ENCODE measurements at places on chromosomes 3 and 15.

GRCh38 chr15:74808840-74809229 is 3.8 kb upstream of the LMAN1L start:
- no peak for DNase-seq

GRCh38 chr15:45635763-45636292 is 999 bp downstream of the SQOR start:
- DNase-seq: no peak

DNA sequence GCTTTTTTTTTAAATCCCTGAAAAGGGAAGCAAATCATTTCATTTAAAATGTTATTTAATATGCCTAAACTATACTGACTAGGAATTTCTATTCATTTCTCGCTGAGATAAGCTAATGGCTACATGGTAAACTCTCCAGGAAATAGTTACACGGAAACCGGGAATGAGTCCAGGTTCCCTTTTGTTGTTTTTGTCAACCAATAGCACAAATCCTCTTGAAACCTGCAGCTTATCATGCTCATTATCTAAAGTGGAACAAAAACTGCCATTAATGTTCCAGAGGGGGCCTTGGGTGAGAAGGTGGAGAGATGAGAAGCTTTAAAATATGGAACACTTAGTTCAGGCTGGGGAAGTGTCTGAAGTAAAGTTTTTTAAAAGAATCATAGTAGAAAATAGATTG is 113.5 kb upstream of the ALCAM start:
- no peak for DNase-seq

DNA sequence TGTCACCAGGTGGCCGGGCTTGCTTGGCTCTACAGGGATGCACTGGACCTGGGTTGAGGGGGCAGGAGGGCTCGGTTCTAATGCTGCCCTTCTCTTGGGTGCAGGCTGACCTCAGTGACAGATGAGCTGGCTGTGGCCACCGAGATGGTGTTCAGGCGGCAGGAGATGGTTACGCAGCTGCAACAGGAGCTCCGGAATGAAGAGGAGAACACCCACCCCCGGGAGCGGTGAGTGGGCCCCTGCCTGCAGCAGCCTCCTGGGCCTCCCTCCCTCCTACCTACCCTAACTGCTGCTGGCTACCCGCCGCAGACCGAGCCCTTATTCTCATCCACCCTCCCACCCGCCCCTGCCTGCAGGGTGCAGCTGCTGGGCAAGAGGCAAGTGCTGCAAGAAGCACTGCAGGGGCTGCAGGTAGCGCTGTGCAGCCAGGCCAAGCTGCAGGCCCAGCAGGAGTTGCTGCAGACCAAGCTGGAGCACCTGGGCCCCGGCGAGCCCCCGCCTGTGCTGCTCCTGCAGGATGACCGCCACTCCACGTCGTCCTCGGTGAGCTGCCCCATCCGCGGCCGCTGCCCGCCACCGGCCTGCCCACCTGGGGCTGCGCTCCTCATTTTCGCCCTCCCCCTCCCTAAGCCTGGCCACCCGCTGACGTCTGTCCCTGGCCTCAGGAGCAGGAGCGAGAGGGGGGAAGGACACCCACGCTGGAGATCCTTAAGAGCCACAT is 5.6 kb downstream of the FES start:
- DNase-seq: peak; percentile 31

DNA sequence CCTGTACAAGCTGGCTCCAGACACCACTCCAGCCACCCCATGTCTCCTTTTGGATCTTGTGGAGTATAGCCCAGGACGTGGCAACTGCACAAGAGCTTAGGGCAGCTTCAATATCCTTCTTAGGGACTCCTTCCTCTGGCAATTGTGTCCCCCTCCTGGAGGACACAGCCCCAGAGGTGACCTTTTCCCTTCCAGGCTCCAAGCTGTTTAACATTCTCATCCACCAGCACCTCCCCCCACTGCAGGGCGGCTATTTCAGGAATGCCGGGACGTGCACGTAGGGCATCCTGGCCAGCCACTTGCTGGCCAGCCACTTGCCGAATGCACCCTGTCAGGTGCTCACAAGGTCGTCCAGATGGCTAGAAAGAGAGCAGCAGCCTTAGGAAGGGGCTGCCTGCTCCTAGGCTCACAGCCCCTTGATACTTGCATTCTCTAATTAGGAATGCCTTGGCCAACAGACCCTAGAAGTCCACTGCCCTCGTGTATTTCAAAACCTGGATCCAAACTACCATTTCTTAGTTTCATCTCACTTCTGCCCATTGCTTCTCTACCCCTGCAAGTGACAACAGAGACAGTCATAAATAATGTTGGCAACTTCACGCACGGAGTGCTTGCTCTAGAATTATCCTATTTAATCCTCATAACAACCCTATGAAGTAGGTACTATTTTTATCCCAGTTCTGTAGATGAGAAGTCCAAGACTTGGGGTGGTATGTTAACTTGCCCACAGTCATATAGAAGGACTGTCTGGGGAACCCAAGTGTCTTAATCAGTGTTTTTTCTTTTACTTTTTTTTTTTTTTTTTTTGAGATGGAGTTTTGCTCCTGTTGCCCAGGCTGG is 24.5 kb upstream of the IDH2 start:
- no peak for DNase-seq

DNA sequence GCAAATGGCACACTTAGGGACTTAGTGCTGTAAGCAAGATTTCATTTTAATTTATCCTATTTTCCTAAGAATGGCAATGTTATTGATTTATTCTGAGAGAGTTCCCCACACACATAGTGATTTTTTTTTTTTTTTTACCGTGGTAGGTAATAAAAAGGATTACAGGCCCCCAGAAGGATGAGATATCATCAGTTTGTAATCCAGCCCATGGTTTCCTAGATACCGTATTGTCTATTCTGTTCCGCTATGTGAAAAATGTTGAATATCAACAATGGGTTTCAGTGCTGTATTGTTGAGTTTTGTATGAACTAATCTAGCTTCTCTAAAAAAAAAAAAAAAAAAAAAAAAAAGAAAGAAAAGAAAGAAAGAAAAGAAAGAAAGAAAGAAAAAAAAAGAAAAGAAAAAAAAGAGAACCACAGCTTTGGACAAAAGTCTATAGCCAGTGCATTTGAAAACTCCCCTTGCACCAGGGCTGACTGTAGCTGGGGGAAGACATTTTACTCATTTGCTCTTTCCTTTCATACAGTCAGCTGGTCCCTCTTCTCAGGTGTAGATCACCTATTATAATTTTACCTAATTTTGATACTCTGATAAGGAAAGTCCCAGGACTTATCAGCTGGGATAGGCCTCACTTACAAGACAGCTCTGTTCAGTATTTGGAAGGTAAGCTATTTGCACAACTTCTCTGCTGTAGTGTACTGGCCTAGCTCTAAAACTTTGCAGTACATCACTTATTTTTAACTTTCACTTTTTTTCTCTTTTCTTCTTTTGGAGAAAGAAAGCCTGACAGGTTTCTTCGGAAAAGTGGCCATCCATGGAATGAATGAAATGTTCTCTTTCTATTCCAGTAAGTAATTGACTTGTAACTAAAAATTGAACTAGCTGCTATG is 101.4 kb upstream of the SOX2 start:
- DNase-seq: no peak

GRCh38 chr3:193771653-193772421 is 178.8 kb downstream of the OPA1 start:
- no peak for DNase-seq

DNA sequence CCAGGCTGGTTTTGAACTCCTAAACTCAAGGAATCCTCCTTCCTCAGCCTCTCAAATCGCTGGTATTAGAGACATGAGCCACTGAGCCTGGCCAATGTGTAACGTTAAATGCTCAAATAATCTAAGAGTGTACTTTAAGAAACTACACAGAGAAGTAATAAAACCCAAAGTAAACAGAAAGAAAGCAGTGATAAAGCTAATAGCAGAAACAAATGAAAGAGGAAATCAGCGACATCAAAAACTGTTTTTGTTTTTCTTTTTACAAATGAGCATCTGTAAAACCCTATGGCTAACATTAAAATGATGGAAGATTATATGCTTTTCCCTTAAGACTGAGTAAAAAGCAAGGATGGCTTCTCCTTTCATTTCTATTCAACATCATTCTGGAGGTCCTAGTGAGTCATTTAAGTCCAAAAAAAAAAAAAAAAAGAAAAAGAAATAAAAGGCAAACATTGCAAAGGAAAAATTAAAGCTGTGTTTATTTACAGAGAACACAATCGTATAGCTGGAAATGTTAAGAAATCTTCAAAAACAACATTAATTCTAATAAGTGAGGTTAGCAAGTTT is 36.8 kb upstream of the FNDC3B start:
- no peak for DNase-seq

DNA sequence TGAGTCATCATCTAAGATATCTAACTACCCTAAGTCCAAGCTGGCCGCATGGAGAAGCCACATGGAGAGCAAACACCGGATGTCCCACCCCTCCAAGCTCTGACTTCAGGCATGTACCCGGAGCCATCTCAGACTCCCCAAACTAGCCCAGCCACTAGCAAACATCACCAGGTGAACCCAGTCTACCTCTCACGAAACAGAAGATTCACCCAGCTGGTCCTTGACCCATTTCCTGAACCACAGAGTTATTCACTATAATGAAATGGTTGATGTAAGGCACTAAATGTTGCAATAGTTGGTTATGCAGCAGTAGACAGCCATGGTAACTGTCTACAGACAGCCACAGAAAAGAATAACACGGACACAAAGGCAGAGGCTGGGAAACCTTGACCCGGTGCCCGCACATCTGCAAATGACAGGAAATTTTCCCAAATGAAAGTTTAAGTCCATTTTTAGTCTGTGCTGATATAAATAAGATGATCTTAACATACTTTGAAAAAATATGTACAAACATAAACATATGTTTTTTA is 265.5 kb upstream of the ATP10A start:
- DNase-seq: no peak

DNA sequence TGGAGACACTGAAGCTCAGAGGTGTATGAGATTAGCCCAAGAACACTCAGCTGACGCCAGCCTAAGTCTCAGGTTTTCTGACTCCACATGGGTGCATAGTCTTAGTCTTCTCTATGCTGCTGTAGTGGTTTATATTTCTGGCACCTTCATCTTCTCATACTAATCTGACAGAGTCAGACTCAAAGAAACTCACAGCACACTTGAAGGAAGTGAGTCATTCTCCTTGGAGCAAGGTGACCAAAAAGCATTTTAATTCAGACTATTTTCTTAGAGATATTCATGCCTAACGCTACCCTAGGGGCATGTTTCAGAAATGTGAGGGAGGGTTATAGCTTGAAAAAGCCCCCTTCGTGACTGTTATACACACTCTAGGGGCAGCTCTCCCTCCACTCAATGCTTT is 775.3 kb upstream of the ARPP21 start:
- DNase-seq: no peak

DNA sequence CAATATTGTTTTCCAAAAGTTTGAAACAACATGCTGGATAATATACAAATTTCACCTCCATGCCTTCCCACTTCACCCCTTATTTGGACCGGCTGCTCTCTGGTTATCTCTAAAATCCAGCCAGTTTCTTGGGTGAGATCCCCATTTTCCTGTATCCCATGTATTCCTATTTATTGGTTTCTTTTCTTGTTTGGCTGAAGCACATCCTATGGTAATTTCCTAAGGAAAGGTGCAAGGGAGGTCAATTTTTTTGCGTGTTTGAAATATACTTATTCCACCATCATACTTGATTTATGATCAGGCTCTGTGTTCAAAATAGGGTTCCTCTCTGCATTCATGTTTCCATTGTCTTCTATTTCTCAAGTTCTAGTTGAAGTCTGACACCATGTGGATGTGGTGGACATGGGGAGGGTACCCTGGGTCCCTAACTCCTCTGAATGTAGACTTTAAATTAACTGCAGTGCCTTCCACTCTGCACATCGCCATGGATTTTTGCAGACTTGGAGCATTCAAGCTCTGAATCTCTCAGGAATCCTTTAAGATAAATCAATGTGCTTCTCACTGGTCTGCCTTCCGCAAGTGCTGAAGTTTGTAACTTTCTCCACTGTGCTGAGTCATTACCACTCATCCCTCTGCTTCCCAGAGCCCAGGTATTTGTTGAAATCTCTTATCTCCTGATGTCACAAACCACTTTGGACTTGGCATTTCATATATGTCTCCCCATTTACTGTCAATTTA is 52.1 kb upstream of the TLE3 start:
- no peak for DNase-seq

- no peak for DNase-seq
Measured at GRCh38 chr15:51842852-51843737, 13.6 kb downstream of the TMOD3 start.

DNA sequence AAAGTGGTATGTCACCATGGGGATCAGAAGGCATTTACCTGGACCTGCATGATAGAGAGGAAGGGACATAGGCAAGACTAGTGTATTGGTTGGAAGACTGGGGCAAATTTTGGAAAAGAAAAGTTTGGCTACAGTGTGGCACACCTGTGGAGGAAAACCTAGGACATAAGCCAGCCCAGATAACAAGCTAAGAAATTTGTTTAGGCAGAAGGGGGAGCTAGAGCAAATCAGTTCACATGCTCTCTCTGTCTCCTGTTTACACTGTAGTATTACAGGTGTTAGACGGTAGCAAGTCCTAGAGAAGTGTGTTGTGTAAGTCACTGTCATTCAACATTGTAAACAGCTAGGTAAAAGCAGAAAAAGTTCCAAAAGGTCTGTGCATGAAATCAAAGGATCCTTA is 11.9 kb upstream of the ALDH1A2 start:
- no peak for DNase-seq

DNA sequence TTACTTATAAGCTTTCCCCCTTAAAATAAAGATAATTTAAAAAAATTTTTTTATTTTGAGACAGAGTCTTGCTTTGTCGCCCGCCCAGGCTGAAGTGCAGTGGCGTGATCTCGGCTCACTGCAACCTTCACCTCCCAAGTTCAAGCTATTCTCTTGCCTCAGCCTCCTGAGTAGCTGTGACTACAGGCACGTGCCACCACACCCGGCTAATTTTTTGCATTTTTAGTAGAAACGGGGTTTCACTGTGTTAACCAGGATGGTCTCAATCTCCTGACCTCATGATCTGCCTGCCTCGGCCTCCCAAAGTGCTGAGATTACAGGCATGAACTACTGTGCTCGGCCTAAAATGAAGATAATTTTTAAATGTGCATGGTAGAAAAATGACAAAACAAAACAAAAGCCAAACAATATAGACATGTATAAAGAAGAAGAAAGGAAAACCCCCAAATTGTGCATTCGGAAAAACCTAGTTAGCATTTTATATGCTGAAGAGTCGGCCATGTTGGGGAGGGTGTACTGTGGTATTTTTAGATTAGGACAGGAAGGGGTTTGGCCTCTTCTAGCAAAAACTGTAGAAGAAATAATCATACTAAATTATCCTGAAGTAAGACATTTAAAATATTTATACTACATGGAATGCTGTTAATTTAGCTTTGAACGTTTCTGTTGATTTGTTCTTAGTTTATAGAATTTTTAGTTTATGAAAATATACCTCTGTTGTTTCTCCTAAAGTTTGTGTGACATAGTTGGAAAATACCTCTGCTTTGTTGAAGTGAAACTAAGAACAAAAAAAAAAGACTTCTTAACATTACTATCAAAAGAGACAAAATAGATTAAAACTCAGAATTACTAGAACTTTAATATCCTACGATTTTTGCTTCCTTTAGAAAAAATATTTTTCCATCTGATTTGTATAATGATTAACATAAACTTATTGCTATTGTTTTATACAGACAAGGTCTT is 7.4 kb downstream of the APPL1 start:
- DNase-seq: no peak

GRCh38 chr15:75357976-75358673 is 10.3 kb downstream of the MAN2C1 start:
- DNase-seq: no peak

Measured in caudate nucleus (tissue), 63 donors.